H1 (cell line): ENCODE measurements at places on chromosomes 3 and 15. TPM values are rescaled to one million over a fixed set of nuclear protein-coding genes. Genes with fewer than 3 reads are reported as not detected.

MEIS2 gene
- 1.2 and 1.3 TPM in 2 replicates for polyA plus RNA-seq

ADAMTS17 gene
- polyA plus RNA-seq: 0.51 and 0.89 TPM in 2 replicates

KLHDC8B gene
- polyA plus RNA-seq: 20.9 and 21.3 TPM in 2 replicates

PRKCI gene
- 19.1 and 24.3 TPM in 2 replicates for polyA plus RNA-seq

HDGFL3 gene
- polyA plus RNA-seq: 7.3 and 14.1 TPM in 2 replicates

CPNE4 gene
- polyA plus RNA-seq: 0.82 TPM in 2 replicates

COPB2 gene
- 25.2 and 40.3 TPM in 2 replicates for polyA plus RNA-seq

HRG gene
- polyA plus RNA-seq: 0.03 TPM in 1 of 2 replicates, not detected in the other

LRTM1 gene
- not detected in 2 replicates for polyA plus RNA-seq

DLL4 gene
- polyA plus RNA-seq: 0.22 and 0.23 TPM in 2 replicates

REC114 gene
- polyA plus RNA-seq: 0.12 TPM in 1 of 2 replicates, not detected in the other

CP gene
- polyA plus RNA-seq: 0.32 and 0.46 TPM in 2 replicates

IRAK2 gene
- polyA plus RNA-seq: 1.5 TPM in 2 replicates

LRRC31 gene
- not detected in 2 replicates for polyA plus RNA-seq

TRPM1 gene
- 0.05 and 0.16 TPM in 2 replicates for polyA plus RNA-seq

GALNT15 gene
- polyA plus RNA-seq: 0.02 TPM in 1 of 2 replicates, not detected in the other

SLC30A4 gene
- polyA plus RNA-seq: under 0.01 TPM in 1 of 2 replicates, not detected in the other

SENP8 gene
- polyA plus RNA-seq: 2.2 and 4.1 TPM in 2 replicates

MORC1 gene
- not detected in 2 replicates for polyA plus RNA-seq

IGDCC3 gene
- polyA plus RNA-seq: 26.8 and 42.3 TPM in 2 replicates

SI gene
- polyA plus RNA-seq: not detected in 2 replicates

NEK10 gene
- polyA plus RNA-seq: 0.18 and 0.24 TPM in 2 replicates

CNTN6 gene
- not detected in 2 replicates for polyA plus RNA-seq

HTR3D gene
- not detected in 2 replicates for polyA plus RNA-seq

SNTN gene
- polyA plus RNA-seq: not detected in 2 replicates

SLC2A2 gene
- polyA plus RNA-seq: not detected in 2 replicates

MST1 gene
- 9.5 and 14.2 TPM in 2 replicates for polyA plus RNA-seq

CLDN16 gene
- 0.02 TPM in 1 of 2 replicates, not detected in the other for polyA plus RNA-seq

TLR9 gene
- 0.05 and 0.06 TPM in 2 replicates for polyA plus RNA-seq

SV2B gene
- polyA plus RNA-seq: 0.09 and 0.22 TPM in 2 replicates

SERINC4 gene
- polyA plus RNA-seq: 0.08 and 0.14 TPM in 2 replicates
